ENCODE measurements at places on chromosomes 5 and 9. TPM values are rescaled to one million over a fixed set of nuclear protein-coding genes. Genes with fewer than 3 reads are reported as not detected.

GRCh38 chr9:93471124-93471523, 17.7 kb upstream of the FAM120AOS start:
- H3K27ac ChIP-seq, result no peak overlapping the region
- DNase-seq, result no peak
- H3K36me3 ChIP-seq, result peaks cover 36% of the 10 kb centered on the region
- no peaks in the 10 kb centered on the region for H3K27me3 ChIP-seq
- no peak overlapping the region for H3K4me3 ChIP-seq

GRCh38 chr9:18692268-18692667, 218.3 kb downstream of the ADAMTSL1 start:
- no peaks in the 10 kb centered on the region for H3K4me1 ChIP-seq
- no peak overlapping the region for H3K4me3 ChIP-seq
- no peak overlapping the region for H3K27ac ChIP-seq
- peaks cover 26% of the 10 kb centered on the region for H3K36me3 ChIP-seq
- DNase-seq, result no peak

Gene BTNL8
- 0.26 TPM for total RNA-seq

GRCh38 chr5:38692781-38693527, 136.5 kb upstream of the LIFR start:
- no peak overlapping the region for H3K4me3 ChIP-seq
- no peak overlapping the region for H3K27ac ChIP-seq
- H3K36me3 ChIP-seq, result no peaks in the 10 kb centered on the region
- H3K4me1 ChIP-seq, result no peaks in the 10 kb centered on the region
- DNase-seq, result no peak
- H3K27me3 ChIP-seq, result no peaks in the 10 kb centered on the region

DNA sequence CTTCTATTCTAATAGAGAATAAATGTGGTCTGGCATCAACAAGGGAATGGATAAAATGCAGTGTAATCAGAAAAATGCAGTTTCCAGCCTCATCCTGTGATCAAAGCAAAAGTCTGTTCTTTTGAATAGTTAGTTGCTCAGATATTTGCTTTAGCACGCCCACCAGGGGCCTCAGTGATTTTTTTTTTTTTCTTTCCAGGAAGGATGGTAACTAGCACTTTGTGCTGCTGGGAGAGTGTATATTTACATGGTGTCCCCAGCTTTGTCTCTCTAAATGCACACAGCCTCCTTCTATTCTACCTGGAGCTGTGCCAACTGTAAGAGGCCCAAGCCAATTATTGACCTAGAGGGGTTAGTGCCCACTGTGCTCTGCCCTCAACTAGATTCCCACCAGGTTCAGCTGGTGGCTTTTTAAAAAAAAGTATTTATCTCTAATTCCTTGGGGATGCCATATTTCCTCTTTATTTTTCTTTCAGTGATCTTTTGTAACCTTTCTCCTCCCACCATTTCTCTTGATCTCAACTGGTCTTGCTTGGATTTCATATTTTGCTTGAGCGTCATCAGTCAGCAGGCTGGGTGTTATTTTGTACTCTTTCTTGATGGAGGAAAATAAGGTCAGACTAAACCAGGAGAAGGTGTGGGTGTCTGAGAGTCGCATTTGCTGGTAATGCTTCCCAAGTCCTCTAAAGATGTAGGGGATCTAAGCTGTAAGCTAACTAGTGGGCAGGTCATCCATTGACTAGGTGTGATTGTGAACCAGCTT, 193.0 kb upstream of the C9orf72 start:
- H3K27me3 ChIP-seq, result no peaks in the 10 kb centered on the region
- no peaks in the 10 kb centered on the region for H3K36me3 ChIP-seq
- no peak for DNase-seq
- H3K27ac ChIP-seq, result no peak overlapping the region
- H3K4me3 ChIP-seq, result no peak overlapping the region
- H3K4me1 ChIP-seq, result peaks cover 4% of the 10 kb centered on the region

Gene PCDHAC1
- 8.7 TPM for total RNA-seq
